Activated CD8-positive, alpha-beta memory T cell treated with anti-CD3 and anti-CD28 coated beads, Interleukin-2, amount 50 U/mL, for 4 hours (primary cell): ENCODE measurements at places on chromosomes 13 and 19.
A peak's percentile ranks its signal among the peaks of the same experiment; 100 is the strongest.

- DNase-seq: no peak
Measured at GRCh38 chr19:30757837-30758617, 385.8 kb downstream of the ZNF536 start.

GRCh38 chr19:47580397-47580796 lies 7.4 kb upstream of the ZNF541 start:
- no peak for DNase-seq

DNA sequence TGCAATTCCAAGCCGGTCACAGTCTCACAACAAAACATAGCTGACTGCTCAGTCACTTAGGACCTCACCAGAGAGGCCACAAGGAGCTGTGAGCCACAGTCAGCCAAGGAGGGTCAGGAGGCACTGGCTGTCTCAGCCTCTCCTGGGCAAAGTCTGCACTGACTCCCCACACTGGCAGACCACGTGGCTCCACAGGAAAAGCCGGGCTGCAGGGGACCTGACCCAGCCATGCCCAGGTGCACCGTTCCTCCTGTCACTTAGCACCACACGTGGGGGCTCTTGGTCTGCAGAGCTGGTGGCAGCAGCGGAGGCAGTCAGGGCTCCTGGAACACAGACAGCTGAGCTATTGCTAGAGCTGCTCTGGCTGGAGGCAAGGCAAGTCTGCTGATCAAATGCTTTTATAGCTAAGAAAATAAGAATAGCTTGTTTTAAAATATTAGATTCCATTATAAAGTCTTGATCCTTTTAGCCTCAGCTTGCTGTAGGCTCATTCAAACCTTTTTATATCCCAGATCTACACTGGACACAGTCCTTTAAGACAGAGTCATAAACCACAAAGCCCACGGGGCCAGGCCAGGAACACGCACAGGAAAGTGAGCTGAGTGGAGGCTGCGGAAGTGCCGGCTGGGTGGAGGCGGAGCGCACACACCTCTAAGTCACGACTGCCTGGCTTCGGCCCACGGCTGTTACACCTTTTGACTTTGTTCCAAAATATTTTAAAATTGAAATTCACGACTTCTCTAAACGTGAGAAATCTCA lies 744.1 kb downstream of the UQCRFS1 start:
- peak; percentile 22 for DNase-seq

DNA sequence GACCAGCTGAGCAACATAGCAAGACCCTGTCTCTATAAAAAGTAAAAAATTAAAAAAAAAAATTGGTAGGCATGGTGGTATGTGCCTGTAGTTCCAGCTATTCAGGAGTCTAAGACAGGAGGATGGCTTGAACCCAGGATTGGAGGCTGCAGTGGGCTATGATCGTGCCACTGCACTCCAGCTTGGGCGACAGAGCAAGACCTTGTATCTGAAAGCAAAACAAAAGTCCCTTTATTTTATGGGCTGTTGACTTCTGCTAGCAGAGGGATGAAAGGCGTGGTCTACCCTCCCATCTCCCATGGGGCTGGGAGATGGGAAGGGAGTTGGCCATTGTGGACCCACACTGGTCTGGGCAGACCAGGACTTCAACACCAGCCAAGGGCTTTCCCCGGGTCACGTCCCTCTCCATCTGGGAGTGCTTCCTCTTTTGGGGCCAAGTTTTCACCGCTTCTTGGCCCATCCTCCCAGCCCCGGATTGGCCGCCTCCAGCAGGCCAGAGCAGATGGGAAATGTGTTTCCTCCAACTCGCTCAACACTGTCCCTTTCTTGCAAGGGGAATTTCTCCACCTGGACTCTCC lies 2.2 kb upstream of the TNFSF9 start:
- no peak for DNase-seq

GRCh38 chr13:110412132-110412914 lies 105.2 kb downstream of the COL4A2 start:
- DNase-seq: peak; percentile 53

GRCh38 chr13:24650161-24650560 lies 30.0 kb upstream of the ATP12A start:
- DNase-seq: no peak

DNA sequence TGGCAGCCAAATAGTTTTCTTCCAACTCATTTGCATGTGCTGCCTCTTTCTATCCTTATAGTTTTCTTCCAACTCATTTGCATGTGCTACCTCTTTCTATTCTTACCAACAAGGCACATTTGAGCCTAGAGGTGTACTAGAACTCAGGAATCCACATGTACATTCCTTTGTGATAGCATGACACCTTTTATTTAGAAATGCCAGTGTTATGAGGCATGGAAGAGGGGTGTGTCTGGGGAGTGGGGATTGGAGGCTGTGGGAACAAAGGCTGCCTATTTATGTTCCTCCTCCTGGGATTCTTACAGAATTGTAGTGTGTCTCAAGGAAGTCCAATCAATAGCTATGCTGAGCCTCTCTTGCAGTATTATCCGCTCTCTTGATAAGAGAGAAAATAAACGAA lies 966.7 kb downstream of the PCDH17 start:
- DNase-seq: no peak

DNA sequence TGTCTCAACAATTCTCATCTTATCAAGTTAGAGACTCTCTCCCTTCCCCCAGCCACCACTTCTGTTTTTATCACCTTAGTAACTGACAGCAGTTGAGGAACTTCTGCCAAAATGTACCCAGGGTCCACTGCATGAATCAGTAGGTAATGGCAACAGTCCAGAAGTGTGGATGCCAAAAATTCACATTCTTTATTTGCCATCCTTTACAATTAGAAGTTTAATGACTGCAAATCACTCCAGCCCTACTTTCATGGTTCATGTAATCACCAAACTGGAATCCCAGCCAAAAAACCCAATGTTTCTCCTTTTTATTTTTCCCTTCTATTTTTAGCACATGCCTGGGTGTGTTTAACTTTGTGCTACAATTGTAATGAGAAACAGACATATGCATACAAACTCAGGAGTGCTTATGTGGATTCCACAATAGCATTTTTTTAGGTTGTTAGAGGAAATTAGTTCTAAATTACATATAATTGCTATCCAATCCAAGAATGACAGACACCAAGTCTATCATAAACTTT lies 243.5 kb downstream of the RGCC start:
- DNase-seq: no peak

GRCh38 chr13:48563626-48564025 lies 30.7 kb upstream of the RCBTB2 start:
- no peak for DNase-seq
